Mammary epithelial cell (primary cell): ENCODE measurements at places on chromosomes 6 and 20. TPM values are rescaled to one million over a fixed set of nuclear protein-coding genes. Genes with fewer than 3 reads are reported as not detected.
A peak's percentile ranks its signal among the peaks of the same experiment; 100 is the strongest.

FANCE gene
- total RNA-seq, result 12.8 and 13.4 TPM in 2 replicates

OR2H2 gene
- total RNA-seq, result not detected in 2 replicates

FOXF2 gene
- total RNA-seq, result 0.35 TPM in 1 of 2 replicates, not detected in the other

WTAP gene
- 64.5 TPM for total RNA-seq

TXLNB gene
- not detected for total RNA-seq

SLC32A1 gene
- total RNA-seq, result not detected

HDGFL1 gene
- total RNA-seq, result not detected

EPB41L1 gene
- 5.1 and 14.4 TPM in 2 replicates for total RNA-seq

MYLK4 gene
- 0.33 TPM for total RNA-seq

TOMM6 gene
- 59.7 TPM for total RNA-seq

GRCh38 chr20:55159230-55159629 lies 683.8 kb downstream of the DOK5 start:
- DNase-seq, result no peak

DNA sequence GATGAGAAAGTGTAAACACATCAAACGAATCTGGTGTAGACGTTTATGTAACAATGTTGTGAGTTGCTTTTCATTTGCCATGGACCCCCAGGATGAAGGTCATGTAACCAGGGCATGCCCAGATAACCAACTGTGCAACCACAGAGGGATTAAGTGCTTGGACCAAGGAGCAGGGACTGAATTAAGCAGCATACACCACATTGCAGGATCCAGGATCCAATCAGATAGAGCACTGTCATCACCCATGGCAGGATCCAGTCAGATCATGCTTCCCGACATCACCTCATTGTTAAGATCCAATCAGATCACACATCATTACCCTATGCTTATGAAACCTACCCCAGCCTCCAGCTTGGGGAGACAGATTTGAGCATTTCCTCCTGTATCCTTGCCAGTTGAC lies 74.3 kb upstream of the RCAN2 start:
- no peak for DNase-seq

GRCh38 chr6:133958791-133959190 lies 5.8 kb downstream of the TBPL1 start:
- no peak for DNase-seq

GRCh38 chr6:152170702-152171667 lies 363.5 kb downstream of the ESR1 start:
- no peak for DNase-seq

DNA sequence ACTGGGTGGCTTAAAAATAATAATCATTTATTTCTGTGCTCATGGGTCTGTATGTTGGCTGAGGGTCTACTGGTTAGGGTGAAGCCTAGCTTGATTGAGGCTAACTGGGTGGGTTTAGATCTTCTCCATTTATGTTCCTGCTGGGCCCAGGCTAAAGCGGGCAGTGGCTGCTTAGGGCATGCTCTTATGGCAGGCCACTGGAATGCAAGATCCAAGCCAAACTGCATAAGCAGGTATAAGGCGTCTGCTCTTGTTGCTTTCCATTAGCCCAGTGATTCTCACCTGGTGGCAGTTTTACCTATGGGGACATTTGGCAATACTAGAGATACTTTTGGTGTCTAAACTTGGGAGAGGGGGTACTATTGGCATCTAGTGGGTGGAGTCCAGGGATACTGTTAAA lies 44.5 kb downstream of the QKI start:
- no peak for DNase-seq

- DNase-seq, result peak; percentile 22
These were observed 31.9 kb upstream of the TXLNB start for GRCh38 chr6:139323511-139324300.

DNA sequence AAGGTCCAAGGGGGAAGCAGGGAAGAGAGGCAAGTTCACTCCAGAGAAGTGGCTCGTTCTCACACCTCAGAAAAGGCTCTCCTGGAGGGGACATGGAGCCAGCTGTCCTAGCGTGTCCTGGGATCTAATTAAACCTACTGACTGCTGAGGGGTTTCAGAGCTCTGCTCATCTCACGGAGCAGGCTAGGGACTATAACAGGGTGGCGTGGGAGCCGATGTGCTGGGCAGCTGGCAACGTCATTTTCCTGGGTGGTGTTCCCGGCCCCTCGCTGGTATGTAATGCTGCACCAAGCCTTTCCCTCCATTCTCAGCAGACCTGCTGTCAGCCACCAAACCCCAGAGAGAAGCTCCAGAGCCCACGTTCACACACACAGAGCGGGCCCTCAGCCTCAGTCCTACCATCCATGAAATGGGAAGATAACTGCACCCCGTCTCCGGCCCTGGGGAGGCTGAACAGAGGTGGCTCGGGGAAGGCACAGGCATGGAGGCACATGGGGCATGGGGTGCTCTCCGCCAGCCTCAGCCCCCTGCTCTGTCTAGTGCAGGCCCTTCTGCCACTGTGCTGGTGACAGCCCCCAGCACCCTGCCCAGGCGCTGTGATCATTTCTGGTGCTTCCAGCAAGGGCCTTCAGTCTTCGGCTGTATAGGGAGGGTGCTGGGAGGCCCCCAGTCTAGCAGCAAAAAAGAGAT lies 1.9 kb downstream of the CST7 start:
- DNase-seq, result no peak

DNA sequence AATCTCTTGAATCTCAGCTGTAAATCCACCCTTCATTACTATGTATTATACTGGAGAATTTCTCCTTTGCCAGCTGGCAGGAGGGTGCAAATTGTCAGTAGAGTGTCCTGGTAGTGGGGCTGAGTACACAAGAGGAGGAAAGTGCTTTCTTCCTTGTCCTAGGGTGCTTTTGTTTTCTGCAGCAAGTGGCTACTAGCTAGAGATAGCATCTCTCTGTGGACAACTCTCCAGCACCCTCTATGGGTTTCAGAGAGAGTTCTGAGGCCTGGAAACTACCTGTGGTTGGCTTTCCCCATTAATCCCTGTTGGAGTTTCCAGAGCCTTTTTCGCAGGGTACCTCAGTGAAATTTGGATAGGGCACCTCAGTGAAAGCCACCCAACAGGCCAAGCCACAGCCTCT lies 422.5 kb upstream of the RGS17 start:
- peak; percentile 12 for DNase-seq

- DNase-seq, result no peak
These were observed 179.3 kb downstream of the MTHFD1L start for GRCh38 chr6:151044465-151045441.

DNA sequence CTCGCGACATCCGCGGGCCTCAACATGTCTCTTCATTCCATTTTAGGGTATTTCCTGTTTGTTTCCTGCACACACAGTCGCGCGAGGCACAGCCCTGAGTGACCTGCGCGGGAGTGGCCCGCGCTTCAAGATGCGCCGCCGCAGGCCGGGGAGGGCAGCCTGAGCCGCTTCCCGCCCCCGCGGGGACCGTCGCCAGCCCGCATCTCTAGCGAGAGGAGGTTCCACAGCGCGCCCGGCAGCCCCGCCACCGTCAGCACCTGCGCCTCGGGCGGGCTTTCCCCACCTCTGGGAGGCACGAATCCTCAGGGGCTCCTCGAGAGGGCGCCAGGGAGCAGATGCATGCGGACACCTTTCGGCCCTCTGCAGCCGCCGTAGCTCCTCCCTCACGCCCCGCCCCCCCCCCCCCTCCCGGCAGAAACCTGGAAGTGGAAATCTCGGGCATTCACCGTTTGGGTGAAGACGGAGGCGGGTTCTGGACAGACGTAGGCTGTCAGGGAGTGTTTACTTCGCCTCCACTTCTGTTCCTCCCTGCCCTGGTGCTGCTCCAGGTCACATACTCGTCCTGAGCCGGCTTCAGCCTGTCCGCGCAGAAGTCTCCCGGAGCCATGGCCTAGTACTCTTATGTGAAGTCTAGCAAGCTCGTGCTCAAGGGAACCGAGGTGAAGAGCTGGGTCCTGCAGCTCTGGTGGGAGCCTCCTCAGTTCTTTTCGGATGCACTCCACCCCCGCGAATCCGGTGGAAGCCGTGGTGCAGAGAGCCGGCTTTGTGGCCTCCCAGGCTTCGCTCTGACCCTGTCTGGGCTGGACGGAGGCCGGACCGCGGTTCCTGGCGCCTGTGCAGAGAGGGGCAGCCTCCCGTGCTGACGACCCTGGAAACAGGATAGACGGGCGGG lies 880.5 kb upstream of the DEFB115 start:
- peak; percentile 88 for DNase-seq

- no peak for DNase-seq
These were observed 183.3 kb upstream of the PDE10A start for GRCh38 chr6:165846123-165846966.

- DNase-seq, result no peak
These were observed 61.3 kb downstream of the UNC5CL start for GRCh38 chr6:40977695-40978094.

DNA sequence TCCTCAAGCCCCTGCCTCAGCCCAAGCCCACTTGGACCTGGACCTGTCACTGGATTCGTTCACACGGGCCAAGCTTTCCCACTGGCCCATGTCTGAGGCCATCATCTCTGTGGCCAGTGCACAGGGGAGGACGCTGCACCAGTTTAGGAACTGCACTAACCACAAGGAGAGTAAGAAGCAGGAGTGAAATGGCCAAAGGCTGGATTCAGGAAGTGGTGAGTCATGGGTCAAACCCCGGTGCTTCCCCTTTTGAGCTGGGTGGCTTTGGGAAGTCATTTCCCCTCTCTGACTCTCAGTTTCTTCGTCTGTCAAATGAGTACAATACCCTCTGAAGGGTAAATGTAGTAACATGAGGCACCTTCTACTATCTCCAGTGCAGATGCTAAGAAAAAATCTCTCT lies 87.9 kb downstream of the CD40 start:
- DNase-seq, result peak; percentile 50

DNA sequence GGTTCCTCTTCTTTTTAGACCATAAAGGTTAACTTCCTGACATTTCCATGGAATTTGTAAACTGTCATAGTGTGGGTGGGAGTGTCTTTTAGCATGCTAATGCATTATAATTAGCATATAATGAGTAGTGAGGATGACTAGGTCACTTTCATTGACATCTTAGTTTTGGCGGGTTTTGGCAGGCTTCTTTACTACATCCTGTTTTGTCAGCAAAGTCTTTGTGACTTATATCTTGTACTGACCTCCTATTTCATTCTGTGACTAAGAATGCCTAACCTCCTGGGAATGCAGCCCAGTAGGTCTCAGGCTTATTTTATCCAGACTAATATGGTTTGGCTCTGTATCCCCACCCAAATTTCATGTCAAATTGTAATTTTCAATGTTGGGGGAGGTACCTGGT lies 149.6 kb upstream of the SYNCRIP start:
- peak; percentile 15 for DNase-seq

GRCh38 chr6:75613056-75613501 lies 11.4 kb downstream of the SENP6 start:
- no peak for DNase-seq
